Fibroblast of pulmonary artery (primary cell): ENCODE measurements at places on chromosomes 2 and 18.
A peak's percentile ranks its signal among the peaks of the same experiment; 100 is the strongest.

DNA sequence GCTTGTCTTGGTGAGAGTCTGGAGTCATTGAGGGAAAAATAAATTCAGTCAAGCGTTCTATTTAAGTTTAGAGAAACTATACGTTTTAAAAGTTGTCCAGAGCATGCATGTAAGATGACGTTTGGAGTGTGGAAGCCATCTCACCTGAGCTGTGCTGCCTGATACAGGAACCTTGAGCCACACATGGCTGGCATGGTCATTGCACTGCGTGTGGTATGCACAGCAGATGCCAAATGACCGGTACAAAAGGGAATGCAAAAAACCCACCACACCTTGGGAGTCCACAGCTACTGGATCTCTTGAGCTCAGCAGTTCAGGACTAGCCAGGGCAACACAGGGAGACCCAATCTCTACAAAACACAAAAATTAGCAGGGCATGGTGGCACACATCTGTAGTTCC lies 4.3 kb downstream of the MZT2B start:
- DNase-seq: no peak

- DNase-seq: no peak
These were observed 53.5 kb downstream of the HNRNPLL start for GRCh38 chr2:38549071-38549704.

GRCh38 chr2:101556033-101556459 lies 81.1 kb upstream of the RFX8 start:
- no peak for DNase-seq

DNA sequence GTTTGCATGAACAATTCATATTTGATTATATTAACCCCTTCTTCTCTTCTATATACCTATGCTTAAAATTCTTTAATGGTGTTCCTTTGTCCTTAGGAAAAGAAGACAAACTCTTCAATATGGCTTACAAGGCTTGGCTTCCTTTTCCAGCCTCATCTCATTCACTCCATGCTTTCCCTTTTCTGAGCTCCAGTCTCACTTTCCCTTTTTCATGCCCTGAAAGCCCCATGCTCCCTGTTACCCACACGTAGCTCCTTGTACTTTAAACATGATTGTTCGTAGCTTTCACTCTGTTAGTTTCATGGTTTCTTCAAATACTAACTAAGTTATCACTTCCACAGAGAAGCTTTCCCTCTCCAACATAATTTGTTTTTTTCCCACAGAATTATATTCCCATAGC lies 161.3 kb downstream of the UBE2E3 start:
- no peak for DNase-seq

GRCh38 chr2:42567806-42568400 lies 529 bp upstream of the MTA3 start:
- peak; percentile 1 for DNase-seq

DNA sequence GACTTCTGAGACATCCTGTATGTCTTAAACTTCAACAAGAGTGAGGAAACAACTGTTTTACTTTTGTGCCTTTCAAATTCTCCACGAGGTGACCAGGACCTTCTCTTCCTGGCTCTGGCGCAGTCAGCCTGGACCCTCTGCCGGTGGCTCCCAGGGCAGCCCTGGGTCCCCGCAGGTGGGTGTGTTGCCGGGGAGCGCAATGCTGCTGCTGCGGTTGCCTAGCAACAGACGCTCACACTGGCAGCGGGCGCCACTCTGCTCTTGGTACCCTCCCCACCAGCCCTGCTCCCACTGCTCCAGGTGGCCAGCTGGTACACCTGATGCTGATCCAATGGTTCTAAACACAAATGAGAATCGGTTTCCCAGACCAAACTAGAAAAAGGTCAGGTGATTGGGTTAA lies 58.7 kb downstream of the GNAL start:
- no peak for DNase-seq

- DNase-seq: peak; percentile 97
These were observed 50.1 kb downstream of the MAP2 start for GRCh38 chr2:209473930-209474419.

DNA sequence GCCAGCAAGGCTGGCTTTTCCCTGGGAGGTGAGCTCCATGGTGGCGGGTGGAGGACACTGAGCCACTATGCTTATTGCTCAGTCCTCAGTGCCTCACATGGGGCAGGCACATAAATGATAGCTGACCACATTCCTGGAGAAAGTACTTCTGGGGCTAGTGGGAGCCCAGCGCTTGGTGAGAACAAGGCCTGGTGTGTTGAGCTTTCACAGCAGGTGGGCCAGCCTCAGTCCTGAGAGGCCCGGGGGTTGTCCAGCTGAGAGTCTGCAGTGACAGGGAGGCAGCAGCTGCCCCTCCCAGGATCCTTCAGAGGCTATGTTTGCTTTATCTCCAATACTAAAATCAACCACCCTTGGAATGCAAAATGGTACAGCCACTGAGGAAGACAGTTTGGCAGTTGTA lies 217.7 kb downstream of the ZBTB7C start:
- no peak for DNase-seq

GRCh38 chr2:236177604-236177966 lies 9.4 kb upstream of the GBX2 start:
- DNase-seq: peak; percentile 42
